ENCODE measurements at places on chromosomes 6 and 20.

DNA sequence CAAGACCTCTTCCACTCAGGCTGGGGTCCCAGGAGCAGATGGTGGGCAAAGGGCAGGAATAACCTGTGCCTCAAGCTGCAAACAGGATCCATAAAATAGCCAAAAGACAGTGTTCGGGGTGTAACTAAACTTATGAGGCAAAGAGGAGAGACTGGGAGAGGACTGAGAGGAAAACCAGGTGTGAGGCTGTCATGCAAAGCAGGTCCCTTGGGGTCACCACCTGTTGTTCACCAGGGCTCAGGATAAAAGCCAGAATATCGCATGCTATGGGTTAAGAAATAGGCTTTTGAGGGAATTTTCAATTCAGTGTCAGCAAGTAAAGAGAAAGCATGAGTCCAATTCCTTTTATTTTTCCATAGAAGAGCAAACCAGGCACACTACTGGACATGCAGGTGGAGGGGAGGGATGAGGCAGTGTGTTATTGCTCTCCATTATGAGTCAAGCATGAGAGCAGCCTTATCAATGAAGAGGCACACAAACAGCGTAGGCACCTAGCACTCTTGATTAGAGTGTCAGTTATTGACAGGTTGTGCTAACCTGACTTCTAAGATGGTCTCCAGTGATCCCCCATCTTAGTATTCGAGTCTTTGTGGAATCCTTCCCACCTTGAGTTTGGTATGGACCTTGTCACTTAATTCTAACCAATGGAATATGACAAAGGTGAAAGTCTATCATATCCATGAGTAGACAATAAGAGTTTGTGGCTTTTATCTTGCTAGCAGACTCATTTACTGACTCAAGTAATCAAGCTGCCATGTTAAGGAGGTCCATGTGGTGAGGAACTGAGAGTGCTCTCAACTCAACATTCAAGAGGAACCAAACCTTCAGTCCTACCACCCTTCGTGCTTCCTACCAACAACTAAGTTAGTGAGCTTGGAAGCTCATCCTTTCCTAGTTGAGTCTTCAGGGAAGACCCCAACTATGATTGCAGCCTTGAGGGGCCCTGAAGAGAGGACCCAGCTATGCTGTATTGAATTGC, 18.8 kb downstream of the HLA-E start:
- no peak for DNase-seq

DNA sequence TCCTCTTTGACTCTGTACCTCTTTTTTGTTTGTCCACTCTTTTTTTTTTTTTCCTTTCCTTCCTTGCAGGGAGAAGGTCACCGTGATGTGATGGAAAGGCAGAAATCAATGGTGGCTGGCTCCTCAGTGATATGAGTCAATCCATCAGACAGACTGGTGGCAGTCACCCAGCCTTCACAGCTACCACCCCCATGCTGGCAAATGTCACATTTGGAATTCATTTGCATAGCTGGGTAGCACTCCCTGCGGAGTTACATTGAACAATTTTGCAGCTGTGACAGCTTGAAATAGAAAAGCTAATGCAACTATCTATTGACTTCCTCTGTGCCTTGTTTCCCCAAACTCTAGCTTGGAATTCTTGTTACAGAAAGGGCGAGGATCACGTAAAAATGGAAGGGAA, 668.4 kb downstream of the C6orf118 start:
- no peak for DNase-seq

- DNase-seq, result no peak
These were observed 9.5 kb downstream of the NCR2 start for GRCh38 chr6:41344876-41345275.

DNA sequence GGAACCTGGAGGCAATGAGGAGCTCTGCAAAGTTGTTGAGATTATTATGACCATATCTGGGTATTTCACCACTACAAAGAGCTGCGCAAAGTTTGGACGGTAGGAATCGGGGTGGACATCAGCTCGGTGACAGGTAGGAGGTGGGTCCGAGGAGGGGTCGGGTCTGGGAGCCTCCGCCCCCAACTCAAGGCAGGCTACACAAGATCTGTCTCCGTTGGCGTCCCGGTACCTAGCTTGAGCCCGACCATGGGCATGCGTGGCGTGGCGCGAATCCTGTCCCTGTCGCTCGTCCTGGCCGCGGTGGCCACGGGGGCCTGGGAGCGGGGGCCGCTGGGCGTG, 40.2 kb upstream of the ZNFX1 start:
- no peak for DNase-seq

DNA sequence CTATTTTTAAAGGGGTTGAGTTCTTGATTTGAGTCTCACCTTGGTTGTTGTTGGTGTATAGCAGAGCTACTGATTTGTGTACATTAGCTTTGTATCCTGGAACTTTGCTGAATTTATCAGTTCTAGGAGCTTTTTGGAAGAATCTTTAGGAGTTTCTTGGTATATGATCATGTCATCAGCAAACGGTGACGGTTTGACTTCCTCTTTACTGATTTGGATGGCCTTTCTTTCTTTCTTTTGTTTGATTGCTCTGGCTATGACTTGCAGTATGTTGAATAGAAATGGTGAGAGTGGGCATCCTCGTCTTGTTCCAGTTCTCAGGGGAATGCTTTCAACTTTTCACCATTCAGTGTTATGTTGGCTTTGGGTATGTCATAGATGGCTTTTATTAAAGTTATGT, 64.0 kb downstream of the CDYL start:
- DNase-seq, result no peak

- DNase-seq, result peak; percentile 28
These were observed 40.7 kb downstream of the MAP3K5 start for GRCh38 chr6:136751522-136751956.

GRCh38 chr6:55557146-55557545, 21.8 kb downstream of the HMGCLL1 start:
- no peak for DNase-seq

DNA sequence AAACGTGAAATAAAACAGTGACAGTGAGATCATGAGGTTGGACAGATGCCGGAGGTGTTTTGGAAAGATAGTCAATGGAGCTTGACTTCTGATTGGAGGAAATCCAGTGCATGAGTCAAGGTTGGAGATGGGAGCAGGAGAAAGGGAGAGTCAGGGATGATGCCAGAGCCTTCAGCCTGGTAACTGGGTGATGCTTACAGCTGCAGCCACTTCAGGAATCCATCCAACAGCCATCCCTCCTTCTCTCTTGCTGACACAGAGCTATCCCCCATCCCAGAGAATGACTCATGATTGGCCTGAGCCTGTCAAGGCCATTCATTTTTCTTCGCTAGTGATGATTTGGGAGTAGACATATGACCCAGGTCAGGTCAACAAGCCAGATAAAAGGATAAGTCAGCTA, 112.8 kb downstream of the SAMD5 start:
- peak; percentile 87 for DNase-seq

- no peak for DNase-seq
These were observed 52.5 kb downstream of the HLA-DPB1 start for GRCh38 chr6:33128318-33128717.

GRCh38 chr20:43737925-43738324, 11.1 kb upstream of the GTSF1L start:
- DNase-seq, result no peak

GRCh38 chr6:40640599-40641227, 53.5 kb upstream of the LRFN2 start:
- no peak for DNase-seq

GRCh38 chr6:140572129-140572528, 1197.7 kb upstream of the CITED2 start:
- DNase-seq, result peak; percentile 99

DNA sequence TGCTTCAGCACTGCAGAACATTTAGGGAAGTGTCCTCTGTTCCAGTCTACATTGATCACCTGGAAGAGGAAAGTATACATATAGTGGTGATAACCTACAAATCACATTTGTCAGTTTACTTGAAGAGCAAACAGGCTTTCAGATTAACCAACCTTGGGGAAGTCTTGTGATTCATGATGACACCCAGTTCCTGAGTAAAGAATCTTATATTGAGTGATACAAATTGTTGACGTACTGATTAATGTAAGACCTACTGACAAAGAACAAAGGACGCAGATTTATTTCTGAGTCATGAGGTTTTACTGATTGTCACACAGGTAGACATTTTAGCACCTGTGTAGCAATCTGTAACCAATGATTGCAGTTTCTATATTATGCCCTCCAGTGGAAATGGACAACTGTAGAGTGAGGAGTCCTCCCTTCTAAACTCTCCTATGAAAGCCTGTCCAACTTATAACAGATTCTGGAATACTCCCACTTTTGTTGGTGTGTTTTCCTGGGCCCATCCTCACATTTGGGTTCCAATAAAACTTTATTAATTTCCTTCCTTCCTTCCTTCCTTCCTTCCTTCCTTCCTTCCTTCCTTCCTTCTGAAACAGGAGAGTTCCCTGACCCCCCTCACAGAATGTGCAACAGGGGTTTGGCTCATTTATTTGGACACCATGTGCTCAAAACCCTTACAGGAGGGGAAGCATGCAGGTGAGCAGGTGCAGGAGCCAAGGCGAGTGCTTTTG, 113.5 kb downstream of the SLC35B3 start:
- DNase-seq, result no peak

- peak; percentile 98 for DNase-seq
These were observed 662 bp upstream of the RALY start for GRCh38 chr20:33992923-33993575.

DNA sequence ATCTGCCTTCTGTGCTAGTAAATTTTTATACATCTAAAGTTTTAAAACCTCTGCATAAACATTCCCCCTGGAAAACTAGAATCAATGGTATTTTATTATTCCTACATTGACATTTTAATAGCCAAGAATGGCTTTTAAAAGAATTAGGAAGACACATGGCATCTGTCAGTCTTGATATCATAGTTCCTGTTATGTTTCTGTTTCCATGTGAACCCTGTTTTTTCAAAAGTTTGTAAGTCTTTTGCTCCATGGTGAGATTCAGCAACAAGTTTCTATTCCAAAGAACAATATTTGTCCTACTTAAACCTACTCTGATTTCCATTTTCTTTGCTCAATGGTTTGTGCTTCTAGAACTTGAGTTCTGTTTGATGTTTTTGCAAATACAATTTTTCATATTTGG, 95.2 kb downstream of the PLEKHG1 start:
- no peak for DNase-seq

DNA sequence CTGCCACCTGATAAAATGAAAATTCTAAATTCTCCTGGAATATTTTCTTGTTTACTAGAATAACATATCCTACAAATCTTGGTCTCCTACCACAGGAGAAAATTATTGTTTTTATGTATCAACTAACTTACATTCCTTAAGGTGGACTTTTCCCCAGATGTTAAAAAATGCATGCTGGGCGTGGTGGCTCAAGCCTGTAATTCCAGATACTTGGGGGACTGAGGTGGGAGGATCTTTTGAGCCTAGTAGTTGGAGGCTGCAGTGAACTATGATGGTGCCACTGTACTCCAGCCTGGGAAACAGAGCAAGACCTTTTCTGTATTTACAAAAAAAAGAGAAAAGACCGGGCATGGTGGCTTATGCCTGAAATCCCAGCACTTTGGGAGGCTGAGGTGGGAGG, 27.9 kb upstream of the TFAP2C start:
- no peak for DNase-seq

DNA sequence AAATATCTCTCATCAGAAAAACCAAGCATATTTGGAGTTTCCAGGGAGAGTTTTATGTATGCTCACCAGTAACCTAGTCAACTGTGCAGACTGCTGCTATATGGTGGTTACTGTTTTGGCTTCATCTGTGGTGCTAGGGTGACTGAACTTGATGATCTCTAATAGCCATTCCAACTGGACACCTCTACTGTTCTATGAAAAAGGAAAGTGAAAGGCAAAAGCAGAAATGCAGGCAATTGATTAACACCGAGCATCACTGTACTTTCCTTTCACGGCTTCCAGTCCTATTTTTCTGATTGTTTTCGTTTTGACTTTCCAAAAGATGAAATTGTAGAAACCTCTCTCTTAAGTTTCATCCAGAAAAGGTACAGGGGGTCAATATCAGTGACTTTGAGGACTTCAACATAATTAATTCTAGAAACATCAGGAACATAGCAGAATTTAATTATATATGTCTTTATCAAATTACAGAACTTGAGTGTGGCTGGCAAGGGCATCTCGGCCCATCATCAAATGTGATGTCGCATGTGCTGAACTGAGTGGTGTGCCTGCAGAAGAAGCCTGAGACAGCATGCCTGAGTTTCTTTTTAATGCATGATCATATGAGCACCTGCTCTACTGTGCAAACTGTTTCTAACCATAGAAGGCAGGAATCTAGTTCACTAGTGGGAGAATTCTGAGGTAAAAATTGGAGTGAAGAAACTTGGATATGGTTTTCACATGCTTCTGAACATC, 464.3 kb upstream of the FLRT3 start:
- no peak for DNase-seq

- peak; percentile 39 for DNase-seq
These were observed 9.3 kb upstream of the GFOD1 start for GRCh38 chr6:13496513-13497190.

DNA sequence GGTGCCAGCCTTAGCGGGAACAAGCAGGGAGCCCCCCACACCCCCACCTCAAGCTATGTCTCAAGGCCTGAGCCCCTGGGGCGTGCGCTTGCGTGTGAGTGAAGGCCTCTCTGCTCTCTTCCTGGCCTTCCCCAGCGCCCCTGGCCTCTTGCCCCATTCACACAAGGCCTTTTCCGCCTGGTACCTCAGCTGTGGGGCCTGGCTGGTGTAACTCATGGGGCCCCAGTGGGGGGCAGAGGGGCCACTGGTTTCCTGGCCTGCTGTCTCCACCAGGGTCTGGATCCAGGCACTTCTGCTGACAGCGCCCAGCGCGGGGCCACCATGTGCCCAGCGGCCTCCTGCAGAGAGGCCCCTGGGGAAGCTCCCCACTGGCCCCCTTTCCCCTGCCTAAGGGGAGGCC, 34.7 kb downstream of the GNAS-AS1 start:
- DNase-seq, result no peak

GRCh38 chr6:94376876-94377275, 957.5 kb upstream of the EPHA7 start:
- DNase-seq, result no peak

GRCh38 chr20:45347297-45347935, 808 bp downstream of the SDC4 start:
- DNase-seq, result no peak

GRCh38 chr6:11938285-11938890, 73.7 kb upstream of the HIVEP1 start:
- no peak for DNase-seq

DNA sequence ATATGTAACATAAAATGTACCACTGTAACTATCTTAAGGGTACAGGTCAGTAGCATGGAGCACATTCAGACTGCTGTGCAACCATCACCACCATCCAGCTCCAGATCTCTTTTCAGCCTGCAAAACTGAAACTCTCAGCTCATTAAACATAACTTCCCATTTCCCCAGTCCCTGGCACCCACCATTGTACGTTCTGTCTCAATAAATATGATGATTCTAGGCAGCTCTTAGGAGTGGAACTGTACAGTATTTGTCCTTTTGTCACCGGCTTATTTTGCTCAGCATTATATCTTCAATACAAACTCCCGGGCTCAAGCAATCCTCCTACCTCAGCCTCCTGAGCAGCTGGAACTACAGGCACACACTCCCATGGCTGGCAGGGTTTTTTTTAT, 1.5 kb downstream of the ZC3H12D start:
- DNase-seq, result no peak

GRCh38 chr6:34855463-34855862, 32.4 kb downstream of the TAF11 start:
- no peak for DNase-seq

DNA sequence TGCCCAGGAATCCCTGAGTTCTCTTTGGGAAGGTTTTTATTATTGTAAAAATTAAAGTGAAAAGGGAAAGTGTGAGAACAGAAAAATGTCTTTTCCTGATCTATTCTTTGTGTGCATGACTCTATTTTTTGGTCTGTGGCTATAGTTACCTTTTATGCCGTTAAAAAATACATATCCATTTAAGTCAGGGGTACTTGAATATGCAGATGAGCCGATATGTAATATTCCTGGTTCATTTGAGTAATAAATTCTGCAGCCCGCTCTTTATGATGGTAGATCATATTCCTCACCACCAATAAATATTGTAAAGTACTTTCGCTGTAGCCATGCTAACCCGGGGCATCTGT, 503 bp upstream of the MYT1 start:
- no peak for DNase-seq
